MV-4-11 (cell line): ENCODE measurements at places on chromosomes 2 and 18.

DNA sequence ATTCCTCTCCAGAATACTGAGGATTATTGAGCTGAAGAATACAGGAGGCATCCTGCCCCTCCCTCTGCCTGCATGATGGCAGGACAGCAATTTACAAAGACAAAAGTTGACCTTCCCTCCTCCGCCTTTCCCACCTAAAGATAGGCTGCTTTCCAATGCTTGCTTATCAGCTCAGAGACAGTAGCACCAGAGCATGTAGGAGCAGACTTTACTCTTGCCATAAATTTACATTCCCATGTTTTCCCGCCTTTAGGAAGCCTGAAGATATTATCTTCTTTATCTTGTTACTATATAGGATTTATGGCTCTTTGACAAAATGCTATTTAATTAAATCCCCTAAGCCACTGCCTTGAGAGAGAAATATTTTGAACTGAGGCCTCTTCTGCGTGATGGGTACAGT is 135.6 kb upstream of the HNMT start:
- DNase-seq = no peak

- no peak for DNase-seq
Measured at GRCh38 chr2:226727251-226727650, 72.4 kb downstream of the IRS1 start.

GRCh38 chr2:239802185-239802649 is 222.9 kb downstream of the NDUFA10 start:
- DNase-seq = no peak

GRCh38 chr2:182980115-182980514 is 58.1 kb downstream of the NCKAP1 start:
- peak; percentile 41 for DNase-seq

GRCh38 chr18:10374636-10375293 is 79.7 kb upstream of the APCDD1 start:
- DNase-seq = no peak

DNA sequence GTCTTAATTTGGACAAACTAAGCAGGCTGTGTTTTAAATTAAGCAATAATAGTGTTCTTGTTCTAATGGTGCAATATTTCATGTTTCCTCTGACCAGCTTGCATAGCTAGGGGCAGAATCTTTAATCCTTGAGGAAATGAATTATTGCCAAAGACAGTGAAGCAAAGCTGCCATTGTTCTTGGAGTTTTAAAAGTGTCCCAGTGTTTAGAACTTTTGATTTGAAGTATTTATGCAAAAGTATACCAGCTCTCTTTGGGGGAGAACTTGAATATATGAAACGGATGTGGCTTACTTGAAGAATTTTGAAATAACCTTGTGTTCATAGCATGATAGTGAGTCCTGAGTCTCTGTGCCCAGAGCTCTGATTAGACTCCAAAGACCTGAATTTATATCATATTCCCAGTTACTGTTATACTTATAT is 33.4 kb downstream of the ITGA6 start:
- DNase-seq = peak; percentile 74

- no peak for DNase-seq
Measured at GRCh38 chr2:37244017-37244416, 12.6 kb downstream of the NDUFAF7 start.

DNA sequence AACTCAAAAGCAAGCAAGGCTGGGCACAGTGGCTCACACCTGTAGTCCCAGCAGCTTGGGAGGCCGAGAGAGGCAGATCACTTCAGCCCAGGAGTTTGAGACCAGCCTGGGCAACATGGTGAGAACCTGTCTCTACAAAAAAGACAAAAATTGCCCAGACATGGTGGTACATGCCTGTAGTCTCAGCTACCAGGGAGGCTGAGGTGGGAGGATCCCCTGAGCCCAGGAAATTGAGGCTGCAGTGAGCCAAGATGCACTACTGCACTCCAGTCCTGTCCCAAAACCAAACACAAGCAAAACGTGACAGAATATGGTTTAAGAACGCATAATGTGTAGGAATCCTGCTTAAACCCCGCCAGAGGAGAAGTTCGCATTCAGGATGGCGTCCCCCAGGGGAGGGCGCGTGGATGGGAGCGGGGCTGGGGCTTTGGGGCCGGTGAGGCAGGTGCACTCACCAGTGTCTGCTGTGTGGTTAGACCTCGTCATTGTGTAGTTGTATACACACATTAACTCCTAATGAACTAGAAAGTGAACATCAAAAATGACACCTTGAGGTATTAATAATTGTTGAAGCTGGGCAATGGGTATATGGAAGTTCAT is 5.4 kb downstream of the COLEC11 start:
- no peak for DNase-seq

- no peak for DNase-seq
Measured at GRCh38 chr2:226403369-226403768, 396.3 kb downstream of the IRS1 start.

- DNase-seq = peak; percentile 91
Measured at GRCh38 chr2:231361701-231362554, 33.6 kb upstream of the B3GNT7 start.

GRCh38 chr18:76819411-76820136 is 2.8 kb upstream of the ZNF236 start:
- DNase-seq = no peak

DNA sequence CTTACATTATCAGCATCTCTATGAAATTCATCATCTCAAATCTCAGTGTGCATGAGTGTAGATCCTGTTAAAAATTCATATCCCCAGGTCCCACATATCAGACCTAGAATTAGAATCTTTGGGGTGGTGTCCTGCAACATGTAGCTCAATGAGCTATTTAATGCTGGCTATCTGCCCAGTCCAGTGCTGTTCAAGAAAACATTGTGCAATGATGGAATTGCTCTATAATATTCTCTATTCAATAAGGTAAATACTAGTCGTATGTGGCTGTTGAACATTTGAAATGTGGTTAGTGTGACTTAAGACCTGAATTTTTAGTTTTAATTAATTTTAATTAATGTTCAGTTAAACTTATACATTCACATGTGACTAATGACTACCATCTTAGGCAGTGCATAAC is 127.4 kb downstream of the NOL4 start:
- DNase-seq = no peak

DNA sequence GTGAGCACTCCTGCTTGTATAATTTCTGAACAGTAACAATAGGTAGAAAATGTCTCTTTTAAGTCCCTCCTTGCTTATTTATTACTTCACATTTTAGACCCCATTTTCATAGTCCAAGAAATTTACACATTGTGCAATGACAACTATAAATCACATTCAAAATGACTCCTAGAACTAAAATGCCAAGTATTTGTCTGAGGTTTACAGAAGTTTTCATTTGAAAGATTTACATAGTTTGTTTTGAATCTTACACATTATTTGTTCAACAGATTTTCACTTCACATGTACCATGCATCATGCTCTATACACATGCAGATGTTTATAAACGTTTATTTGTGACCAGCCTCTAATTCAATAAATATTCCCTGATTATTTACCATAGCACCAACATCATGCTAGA is 15.7 kb upstream of the TRIB2 start:
- no peak for DNase-seq

DNA sequence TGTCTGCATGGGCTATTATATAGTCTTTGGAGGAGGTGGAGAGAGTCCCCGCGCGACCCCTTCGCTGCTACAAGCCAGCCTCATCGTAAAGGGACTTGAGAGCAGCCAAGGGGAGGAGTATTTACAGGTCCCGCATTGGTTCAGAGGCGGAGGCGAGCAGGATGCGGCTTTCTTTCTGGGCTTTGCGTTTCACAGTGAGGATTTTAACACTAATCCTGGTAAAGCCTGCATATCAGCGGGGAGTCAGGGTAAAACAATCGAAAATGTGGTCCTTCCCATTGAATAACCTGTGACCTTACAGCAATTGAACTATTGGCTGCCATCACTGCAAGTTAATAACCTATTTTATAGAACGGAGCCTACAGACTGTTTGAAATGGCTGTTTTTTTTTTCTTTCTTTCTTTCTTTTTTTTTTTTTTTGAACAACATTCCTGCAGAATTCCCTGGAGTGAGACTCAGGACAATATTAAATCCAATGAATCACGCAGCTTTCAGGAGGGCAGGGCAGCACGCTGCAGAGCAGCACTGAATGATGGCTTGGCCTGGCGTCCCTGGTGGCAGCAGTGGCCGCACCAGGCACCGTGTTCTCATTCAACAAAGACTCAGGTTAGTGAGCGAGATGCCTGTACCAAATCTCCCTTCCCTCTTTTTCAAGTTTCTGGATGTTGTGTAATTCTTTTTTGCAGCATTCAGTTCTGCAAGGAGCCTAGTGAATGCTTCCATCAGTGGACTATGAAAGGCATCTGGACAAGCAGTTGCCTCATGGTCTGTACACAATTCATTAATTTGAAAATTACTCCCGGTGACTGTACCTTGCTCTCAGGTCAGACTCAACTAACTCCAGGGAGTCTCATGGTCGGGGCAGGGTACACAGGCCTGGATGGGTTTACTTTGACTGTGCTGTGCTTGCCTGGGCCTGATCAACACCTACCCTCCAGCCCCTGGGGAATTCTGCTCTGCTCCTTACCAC is 19.8 kb downstream of the SMIM21 start:
- DNase-seq = peak; percentile 44

DNA sequence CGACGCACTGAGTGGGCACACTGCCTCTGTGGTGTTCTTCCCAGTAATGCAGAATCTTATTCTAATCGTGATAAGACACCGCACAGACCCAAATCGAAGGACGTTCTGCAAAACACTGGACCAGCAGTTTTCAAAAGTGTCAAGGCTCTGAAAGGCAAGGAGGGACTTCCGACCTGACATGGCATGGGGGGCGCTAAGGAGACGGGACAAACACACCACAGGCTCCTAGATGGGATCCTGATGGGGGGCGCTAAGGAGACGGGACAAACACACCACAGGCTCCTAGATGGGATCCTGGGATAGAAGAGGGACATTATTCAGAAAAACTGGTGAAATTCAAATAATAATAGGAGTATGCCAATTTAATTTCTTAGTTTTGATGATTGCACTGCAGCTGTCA is 191.4 kb downstream of the LDLRAD4 start:
- DNase-seq = no peak

DNA sequence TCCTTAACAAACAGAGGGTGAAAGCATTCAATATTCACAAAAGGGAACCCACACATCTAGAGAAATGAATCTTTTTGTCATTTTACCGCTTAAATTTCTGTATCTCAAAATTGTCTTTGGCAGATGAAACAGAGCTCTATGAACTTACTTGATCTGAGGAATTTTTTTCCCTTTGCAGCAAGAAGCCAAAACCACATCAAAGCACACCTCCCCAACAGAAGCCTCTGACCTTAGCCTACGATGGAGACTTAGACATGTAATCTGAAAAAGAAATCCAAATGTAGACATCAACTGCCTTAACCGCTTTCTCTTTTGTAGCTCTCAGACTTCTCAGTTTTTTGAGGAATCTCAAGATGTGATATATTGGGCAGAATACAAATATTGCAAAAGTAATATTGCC is 287.9 kb upstream of the HNMT start:
- no peak for DNase-seq

GRCh38 chr18:78647018-78647417 is 332.6 kb upstream of the SALL3 start:
- DNase-seq = peak; percentile 54

- DNase-seq = no peak
Measured at GRCh38 chr2:66437109-66437690, 2.3 kb downstream of the MEIS1 start.

- DNase-seq = no peak
Measured at GRCh38 chr18:79926306-79926705, 25.1 kb downstream of the SLC66A2 start.

DNA sequence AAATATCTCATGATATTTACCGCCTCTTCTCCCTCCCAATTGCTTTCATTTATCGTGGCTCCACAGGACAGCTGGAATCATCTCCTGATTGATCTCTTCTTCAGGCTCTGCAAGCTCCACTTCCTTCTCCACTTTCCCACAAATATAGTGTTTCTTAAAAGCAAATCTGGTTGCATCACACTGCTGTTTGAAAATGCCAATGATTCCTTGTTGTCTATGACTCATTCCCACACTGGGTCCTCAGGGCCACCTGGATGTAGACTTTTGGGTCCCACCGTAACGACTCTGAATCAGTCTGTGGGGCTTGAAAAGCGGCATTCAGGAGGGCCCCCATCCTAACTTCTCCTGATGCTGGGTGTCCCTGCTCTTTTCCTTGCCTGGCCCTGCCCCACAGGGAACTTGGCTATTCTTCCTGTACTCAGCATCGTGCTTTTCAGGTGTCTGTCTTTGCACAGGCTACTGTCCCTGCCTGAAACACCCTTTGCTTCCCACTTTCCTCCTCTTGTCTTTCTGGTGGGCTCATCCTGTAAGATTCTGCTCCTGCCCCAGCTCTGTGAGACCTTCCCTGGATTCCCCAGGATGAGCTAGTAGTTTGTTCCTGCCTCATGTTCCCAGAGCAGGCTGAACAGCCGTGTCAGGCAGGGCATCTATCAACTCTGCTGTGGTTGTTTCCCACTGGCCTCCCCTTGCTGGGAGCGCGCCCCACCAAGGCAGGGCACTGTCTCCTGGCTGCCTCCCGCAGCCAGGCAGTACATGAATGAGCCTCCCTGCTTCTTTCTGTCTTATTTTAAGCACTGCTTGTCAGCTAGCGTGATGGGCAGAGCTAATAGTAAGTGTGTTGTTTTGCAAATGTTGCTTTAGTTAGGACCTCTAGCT is 111.9 kb downstream of the KCTD1 start:
- DNase-seq = no peak

DNA sequence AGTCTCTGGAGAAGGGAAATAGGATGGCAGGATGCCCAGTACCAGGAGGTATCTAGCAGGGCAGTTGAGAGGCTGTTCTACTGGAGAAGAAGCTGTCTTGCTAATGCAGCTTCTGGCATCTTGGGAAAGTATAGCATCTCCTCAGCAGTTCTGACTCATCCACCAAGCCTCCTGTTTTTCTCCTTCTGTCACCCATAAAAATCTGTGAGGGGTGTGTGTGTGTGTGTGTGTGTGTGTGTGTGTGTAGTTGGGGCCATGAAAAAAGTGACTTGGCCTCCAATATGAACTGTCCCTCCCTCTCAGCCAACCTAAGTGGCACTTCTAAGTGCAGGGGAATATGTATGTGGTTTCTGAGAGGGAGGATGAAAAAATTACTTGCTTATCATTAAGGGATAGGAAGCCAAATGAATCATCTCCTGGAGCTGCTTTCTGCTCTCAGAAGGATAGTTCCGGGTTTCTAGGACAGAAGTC is 83.9 kb downstream of the CBLN2 start:
- no peak for DNase-seq

- DNase-seq = no peak
Measured at GRCh38 chr2:119809339-119810048, 49.8 kb downstream of the PTPN4 start.

DNA sequence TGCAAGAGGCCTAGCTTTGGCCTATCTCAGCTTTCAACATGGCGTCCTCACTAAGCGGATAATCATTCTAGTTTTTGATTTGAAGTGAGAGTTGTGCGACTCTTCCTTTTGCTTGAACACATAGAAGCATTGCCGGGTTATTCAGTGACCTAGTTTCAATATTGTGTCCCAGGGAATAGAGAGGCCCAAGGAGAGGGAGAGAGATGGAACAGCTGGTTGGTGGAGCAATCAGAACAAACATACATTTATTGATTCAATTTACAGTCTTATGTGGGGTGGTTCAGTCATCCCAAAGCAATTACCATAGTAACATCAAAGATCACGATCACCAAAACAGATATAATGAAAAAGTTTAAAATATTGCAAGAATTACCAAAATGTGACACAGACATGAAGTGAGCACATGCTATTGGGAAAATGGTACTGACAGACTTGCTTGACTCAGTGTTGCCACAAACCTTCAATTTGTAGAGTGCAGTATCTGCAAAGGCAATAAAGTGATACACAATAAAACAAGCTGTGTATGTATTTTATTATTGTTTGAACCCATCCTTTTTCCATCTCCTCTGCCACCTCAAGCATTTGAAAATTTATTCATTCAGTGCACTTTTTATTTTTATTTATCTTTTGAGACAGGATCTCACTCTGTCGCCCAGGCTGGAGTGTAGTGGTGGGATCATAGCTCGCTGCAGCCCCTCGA is 30.2 kb downstream of the COPS7B start:
- DNase-seq = no peak
